ENCODE measurements at places on chromosomes 4 and X.

DNA sequence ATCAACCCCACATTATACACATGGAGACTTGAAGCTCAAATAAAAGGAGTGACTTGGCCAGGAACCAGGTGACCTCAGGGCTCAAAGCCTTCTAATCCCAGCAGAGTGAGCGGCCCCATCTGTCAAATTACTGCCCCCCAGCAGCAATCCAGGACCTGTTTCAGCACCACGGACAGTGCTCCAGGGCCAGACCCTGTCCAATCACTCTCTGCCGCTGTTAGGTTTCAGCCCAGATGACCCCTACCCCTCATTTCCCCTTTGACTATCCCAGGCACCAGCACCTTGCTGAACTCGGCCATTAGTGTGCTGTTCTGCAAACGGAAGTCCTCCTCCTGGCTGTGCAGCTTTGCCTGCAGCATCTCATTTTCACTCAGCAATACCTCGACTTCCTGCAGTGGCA, 5.1 kb downstream of the GRIPAP1 start:
- DNase-seq: no peak

DNA sequence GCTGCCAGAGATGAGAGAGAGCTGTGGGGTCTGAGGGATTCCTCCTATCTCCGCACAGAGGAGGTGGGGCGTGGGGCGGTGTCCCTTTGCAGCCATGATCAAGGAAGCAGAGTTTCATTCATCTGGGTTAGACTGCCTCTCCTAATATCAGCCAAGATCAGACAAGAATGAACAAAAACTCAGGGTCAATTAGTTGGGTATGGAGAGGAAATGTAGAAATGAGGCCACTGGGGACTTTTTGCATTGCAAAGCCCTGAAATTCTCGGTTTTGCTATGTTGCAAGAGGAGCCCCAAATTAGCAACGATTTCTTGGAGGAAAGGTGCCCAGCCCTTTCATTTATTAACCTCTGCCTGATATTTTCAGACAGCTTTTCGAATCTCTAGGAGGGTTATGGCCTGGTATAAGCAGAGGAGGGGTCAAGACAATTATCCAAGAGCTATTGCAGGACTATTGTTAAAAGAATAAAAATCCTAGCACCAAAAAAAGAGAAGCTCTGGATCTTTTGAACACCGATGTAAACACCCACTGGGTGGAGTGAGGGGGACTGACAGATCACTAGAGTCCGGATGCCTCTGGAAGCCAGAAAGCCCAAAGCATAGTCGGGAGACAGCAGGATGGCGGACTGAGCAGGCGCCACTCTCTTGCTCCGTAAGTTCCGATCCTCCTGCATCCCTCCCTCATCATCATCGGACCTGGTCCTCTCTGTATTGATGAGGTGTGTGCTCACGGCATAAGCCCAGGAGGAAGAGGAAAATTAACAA, 34.4 kb upstream of the ACSL1 start:
- no peak for DNase-seq

DNA sequence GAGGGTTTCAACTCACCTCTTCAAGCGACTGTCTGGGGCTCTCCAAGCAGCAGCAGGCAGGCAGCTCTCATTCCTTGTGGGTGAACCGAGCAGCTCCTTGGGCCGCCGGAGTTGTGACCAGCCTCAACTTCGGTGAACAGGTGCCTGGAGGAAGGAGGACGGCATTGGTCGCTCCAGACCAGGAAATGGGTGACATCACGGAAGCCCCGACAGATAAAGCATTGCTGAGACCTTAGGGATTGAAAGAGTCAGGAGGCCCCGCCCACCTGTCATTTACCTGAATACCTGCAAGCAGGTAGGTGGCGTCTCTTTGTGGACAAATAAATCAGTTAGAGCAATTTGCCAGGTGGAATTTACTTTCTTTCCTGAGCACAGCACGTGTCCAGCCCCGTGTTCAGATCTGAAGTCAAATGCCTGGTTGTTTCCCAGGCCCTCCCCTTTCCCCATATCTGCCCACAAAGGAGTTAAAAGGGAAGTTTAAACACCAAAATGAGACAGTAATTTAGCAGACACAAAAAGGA, at the start of gene LNX1:
Gene LNX1 (minus strand): TSS at position 115 of the 521 bp plus-strand sequence. CDS start 17,484 bp downstream, outside the sequence.
- DNase-seq: no peak

DNA sequence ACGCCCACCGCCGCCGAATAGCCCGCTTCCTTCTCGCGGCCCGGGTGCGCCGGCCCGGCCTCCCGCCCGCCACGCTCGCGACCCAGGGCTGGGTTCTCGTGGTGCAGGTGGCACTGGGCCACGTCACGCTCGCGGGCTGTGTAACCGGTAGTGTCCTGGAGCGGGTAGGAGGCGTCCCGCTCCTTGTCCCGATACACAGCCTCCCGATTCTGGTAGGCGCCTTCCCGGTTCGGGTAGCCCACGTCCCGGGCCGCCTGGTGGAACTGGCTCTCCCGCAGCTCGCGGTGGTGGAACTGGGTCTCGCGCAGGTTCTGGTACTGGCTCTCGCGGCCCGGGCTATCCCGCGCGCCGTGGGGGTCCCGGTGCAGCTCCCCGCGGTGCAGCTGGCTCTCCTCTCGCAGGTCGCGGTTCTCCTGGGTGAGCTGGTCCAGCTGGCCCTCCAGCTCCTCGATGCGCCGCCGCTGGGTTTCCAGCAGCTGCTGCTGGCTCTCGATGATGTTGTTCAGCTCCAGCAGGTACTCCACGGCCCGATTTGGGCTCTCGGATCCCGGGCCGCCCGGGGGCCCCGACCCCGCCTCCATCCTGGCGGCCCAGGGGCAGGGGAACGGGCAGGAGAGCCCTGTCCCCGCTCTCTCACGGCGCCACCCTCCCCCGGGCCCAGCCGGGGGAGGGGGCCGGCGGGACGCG, 39.3 kb upstream of the IQSEC2 start:
- DNase-seq: no peak

All from stimulated activated CD8-positive, alpha-beta memory T cell treated with anti-CD3 and anti-CD28 coated beads, Interleukin-4, amount 100 ng/mL, for 24 hours (primary cell).